Skeletal muscle cell (primary cell): ENCODE measurements at places on chromosomes 3 and 15.

- DNase-seq: peak; percentile 11
Measured at GRCh38 chr3:16801698-16802097, 83.1 kb upstream of the PLCL2 start.

DNA sequence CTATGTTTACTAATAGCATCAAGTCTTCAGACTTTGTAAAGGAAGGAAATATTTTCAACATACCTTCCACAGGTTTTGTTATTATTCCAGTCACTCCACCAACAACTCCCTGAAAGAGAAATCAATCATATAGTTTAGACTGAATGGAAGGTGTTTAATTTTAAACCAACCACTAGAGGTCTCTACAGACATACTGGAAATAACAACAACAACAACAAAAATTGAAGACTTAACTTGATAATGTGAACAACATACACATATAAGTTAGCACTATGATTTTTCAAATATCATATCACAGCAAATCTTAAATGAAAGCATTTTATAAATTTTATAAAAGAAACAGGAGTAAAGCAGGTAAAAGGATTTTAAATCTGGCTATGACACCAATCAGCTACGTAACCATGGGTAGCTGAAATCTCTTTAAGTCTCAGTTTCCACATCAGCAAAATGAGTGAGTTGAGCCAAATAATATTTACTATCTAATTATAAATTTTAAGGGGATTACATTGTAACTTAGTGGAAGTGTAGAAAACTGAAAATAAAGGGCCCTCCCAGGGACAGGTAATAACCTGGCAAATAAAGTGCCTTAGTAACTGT, 188.2 kb downstream of the VPS13C start:
- DNase-seq: peak; percentile 2

DNA sequence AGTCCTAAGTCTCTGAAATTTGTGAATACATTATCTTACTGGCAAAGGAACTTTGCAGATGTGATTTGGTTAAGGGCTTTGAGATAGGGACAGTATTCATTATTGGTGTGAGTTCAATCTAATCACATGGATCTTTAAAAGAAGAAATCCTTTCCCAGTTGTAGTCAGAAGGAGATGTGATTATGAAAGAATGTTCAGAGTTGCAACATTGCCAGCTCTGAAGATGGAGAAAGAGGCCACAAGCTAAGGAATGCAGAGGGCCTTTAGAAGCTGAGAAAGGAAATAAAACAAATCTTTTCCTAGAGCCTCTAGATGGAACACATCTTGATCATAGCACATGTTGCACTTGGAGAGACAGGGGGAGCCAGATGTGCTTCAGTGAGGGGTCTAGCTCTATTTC, 27.7 kb upstream of the SIAH2 start:
- DNase-seq: no peak

DNA sequence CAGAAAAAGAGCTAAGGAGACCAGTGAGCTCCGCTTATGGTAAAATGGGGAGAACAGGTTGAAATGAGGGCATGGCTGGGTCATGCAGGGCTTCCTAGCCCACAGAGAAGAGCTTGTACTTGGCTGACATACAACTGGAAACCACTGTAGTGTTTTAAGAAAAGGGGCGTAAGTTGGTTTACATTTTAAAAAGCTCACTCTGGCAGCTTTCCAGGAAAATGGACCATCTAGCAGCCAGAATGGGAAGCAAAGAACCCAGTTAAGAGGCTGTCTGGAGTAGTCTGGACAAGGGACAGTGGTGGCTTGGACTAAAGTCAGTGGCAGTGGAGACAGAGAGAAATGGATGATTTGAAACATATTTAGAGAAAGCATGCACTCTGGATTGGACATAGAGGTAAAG, 1.9 kb downstream of the MORC1 start:
- DNase-seq: no peak

GRCh38 chr3:143190101-143190500, 70.5 kb downstream of the CHST2 start:
- DNase-seq: no peak

GRCh38 chr3:178684881-178685590, 148.8 kb downstream of the KCNMB2 start:
- no peak for DNase-seq

- no peak for DNase-seq
Measured at GRCh38 chr3:131020122-131020693, 6.4 kb downstream of the ASTE1 start.

DNA sequence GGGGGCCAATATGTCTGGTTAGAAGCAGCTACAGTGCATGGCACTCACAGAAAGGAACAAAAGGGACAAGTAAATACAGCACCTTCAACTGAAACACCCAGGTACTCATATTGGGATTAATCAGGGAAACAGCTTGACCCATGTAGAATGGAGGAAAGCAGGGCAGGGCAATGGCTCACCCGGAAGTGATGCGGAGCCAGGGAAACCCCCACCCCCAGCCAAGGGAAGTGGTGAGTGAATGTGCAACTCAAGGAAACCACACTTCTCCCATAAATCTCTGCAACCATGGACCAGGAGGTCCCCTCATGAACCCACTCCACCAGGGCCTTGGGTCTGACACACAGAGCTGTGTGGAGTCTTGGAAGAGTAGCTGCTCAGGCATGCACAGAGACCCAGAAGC, 117.1 kb downstream of the MTHFS start:
- no peak for DNase-seq

GRCh38 chr15:39874890-39875549, 45.0 kb downstream of the GPR176 start:
- DNase-seq: no peak

DNA sequence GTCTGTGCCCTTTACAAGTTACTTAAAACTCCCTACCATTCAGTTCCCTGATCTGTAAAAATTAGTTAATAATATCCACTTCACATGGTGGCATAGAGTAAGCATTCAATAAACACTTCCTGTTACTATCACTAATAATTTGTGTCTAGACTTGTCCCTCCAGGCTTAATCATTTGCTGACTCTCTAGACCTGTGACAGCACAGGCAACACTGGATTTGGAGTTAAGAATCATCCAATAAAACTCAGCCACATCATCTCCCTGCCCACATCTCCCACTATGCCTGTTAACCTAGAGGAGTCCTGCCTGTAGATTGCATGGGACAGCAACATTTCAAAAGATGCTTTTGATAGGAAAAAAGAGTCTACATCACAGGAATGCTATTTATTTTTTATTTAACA, 564.6 kb downstream of the MFSD1 start:
- DNase-seq: no peak
